HFF-Myc (cell line): ENCODE measurements at places on chromosomes 7 and 10.

GRCh38 chr7:133102276-133103060 lies 20.6 kb upstream of the CHCHD3 start:
- no peak for DNase-seq

GRCh38 chr10:116110736-116111135 lies 162.3 kb downstream of the GFRA1 start:
- DNase-seq: no peak

DNA sequence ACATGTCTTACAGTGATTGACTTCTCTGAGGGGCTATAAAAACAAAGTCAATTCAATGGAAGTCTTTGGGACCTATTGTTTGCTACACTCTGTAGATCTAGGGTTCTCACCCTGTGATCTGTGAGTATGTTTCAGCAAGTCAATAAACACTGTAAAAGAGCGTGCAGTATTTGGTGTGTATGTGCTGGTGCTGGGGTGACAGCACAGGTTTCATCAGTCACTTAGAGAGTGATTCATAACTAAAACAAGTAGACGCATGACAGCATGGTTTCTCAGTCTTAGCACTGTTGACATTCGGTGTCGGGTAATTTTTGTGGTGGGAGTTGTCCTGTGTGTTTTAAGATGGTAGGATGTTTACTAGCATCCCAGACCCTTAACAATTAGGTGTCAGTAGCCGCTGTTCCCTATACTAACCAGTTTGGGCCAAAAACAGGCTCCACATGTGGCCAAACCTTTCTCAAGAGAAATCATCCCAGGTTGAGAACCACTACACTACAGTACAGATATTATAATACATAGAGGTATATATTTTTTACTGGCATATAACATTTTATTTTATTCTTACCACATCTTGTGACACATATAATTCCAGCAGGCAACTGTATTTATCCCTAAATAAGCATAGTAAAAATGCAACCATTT lies 411.8 kb downstream of the ARL4A start:
- DNase-seq: no peak

DNA sequence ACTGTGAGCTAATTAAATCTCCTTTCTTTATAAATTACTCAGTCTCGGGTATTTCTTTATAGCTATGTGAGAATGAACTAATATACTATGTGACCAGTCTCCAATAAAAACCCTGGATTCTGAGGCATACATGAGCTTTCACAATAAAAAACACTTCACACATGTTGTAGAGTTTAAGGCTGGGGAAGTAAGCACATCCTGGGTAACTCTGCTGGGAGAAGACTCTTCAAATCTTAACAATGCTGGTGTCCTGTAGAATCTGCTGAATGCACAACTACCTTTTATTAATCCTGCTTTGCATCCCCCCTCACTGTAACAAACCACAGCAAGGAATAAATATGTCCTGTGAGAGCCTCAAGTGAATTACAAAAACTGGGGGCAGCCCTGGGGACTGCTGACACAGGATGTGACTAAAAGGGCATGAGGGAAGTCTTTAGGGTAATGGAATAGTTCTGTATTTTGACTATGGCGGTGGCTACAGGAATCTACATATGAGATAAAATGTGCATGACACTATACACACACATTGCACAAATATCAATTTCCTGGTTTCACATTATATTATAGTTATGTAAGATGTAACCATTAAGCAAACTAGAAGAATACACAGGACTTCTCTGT lies 45.1 kb upstream of the KCTD7 start:
- DNase-seq: no peak

GRCh38 chr10:126549344-126549743 lies 121.1 kb downstream of the C10orf90 start:
- DNase-seq: no peak

GRCh38 chr7:16416289-16417282 lies 4.8 kb downstream of the CRPPA start:
- DNase-seq: no peak

- no peak for DNase-seq
These were observed 2.1 kb upstream of the PALD1 start for GRCh38 chr10:70476249-70477035.

DNA sequence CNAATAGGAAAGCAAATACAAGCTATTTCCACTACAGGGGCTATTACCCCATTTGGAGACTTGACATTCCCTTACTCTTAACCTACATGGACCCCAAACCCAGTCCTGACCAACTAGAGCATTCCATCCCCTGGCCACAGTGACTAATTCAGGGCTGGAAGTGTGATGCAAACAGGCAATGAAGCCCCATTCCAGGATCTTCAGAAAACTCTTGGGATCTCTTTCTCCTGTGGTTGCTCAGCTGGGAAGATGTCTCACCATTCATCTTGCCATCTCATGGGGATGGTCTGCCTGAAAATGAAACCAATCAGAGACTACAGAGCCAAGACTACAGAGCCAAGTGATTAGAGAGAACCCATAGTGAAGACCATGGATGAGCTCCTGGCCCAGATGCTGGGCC lies 206.2 kb downstream of the ZNF365 start:
- DNase-seq: no peak

GRCh38 chr10:93386631-93387369 lies 95.3 kb downstream of the MYOF start:
- no peak for DNase-seq

GRCh38 chr7:22433710-22434460 lies 66.1 kb downstream of the STEAP1B start:
- no peak for DNase-seq

DNA sequence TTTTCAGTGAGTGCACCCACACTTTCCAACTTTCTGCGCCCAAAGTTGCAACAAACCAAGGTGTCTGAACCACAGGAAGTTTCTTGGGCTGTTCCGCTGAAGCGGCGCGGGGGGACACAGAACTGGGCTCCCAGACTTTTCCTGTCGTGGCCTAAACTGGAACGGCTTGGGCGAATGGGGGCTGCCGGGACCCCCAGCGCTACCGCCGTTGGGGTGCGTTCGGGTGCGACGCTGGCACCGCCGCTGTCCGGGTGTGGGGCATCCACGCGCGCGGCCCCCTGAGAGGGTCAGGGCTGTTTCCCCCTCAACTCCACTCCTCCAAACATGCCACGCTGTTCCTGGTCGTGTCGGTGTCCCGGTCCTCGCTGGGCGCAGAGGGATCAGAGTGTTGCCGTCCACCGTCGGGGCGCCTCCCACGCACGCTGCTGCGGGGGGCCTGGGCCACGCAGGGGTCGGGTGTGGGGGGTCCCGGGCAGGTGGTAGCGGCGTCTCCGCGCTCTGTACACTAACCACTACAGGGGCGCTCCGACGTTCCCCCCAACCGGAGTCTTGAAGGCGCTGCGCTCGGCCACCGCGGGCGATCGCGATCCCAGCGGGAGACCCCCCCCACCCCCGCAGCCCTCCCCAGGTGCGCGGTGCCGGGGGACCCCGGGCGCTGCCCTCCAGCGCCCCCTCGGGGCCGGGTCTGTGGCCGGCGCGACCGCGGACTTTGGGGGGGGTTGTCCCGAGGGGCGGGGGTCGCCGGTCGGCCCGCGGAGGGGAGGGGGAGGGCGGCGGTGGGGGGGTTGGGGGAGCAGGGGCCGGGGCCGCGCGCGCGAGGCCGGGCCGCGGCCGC lies 2.2 kb upstream of the CUX1 start:
- no peak for DNase-seq

DNA sequence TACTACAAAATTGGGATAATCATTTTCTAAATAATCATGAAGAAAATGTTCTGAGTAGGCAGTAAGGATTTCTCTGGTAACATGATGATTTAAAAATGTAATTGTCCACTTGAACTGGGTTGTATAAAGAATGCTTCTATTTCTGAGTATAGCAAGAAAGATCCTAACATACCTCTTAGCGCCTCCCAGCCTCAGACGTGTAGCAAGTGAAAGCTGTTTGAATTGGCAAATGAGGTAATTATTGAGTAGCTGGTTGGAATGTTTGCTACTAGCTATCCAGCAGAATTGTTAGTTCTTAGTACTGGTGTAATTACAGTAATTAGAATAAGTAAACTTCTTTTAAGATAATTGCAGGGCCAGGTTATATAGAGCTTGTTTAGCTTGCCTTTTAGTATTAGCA lies 47.9 kb downstream of the SEPTIN7 start:
- DNase-seq: no peak

DNA sequence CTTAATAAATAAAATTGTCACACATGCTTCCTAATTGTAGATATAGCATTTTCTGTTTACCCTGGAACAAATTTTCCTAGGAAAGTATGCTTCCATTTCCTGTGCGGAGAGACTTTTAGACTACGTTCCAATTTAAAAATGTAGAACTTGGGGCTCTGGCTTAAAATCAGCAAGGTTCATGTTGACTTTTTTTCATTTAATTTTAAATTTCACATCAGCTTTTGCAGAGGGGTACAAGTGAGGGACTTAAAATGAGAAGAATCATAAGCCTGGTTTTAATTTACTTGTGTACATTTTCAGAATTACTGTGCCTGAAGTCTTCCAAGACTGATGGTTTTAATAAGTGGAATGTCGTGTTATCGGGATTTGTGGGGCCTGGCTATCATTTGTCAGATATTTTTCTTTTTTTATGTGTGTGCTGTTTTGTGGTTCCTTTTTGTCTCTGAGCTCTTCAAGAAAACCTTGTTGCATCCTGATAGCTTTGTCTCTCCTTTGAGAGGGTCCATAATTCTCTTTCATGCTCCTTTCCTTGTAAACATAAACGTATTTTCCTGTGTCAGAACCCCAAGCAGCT lies 8.8 kb upstream of the ATRNL1 start:
- no peak for DNase-seq

DNA sequence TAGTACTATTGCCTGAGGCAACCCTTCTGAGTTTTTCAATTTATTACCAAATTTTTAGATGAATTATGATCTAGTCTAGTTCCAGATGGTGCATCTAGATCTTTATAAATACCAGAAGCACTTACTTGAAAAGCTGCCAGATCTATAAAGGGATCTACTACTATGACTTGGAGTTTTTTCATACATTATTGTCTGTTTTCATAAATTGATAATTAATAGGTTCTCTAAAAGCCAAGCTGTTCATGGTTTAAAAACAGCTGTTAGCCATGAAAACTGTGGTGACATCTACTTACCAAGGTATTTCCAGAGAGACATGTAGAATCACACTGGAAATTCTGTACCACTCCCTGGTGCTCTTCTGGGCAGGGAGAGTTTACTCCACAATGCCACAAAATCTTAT lies 786.5 kb upstream of the C7orf33 start:
- DNase-seq: no peak

DNA sequence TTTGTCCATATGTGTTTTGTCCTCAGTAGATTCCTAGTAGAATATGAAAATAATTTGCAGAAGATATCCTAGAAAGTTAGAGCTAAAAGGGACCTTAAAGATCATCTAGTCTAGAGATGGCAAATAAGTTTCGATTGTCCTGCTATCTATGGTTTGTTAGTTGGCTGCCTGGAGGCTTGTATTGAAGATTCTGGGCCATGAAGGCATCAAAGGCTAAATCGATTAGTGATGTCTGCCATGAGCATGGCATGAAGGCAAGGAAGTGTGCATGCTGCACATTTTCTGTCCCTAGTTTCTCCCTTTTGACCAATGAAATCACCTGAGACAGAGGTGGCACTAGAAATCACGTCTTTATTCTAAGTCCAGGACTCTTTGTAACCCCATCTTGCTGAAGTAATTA lies 553.8 kb upstream of the GALNT17 start:
- no peak for DNase-seq

DNA sequence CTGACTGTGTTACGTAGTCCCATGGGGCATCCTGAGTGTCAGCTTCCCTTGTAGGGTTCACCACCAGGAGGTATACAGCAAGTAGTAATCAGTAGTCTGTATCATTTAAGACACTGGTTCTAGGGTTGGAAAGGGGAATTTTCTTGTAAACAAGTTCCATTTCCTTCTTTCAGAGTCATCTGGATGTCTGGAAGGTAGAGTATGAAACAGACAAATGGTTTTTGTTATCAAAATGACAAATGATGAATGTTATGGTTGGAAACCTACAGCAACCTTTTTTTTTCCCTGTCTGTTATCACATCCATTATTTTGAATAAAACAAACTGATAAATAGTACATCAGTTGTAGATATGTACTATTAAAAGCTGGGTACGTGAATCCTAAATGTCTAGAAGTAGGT lies 19.1 kb downstream of the SEMA3A start:
- no peak for DNase-seq

GRCh38 chr7:4024133-4024532 lies 658.0 kb upstream of the FOXK1 start:
- no peak for DNase-seq

- DNase-seq: no peak
These were observed 429.1 kb downstream of the KIF20B start for GRCh38 chr10:90130321-90131086.

GRCh38 chr7:130875901-130876300 lies 141.9 kb upstream of the KLF14 start:
- DNase-seq: no peak

- DNase-seq: peak; percentile 60
These were observed 83.9 kb downstream of the JAZF1 start for GRCh38 chr7:28096713-28097112.
